ENCODE measurements at places on chromosomes 1 and 21. TPM values are rescaled to one million over a fixed set of nuclear protein-coding genes. Genes with fewer than 3 reads are reported as not detected.

Gene PLPPR5
- total RNA-seq: not detected

Gene ELAVL4
- not detected for total RNA-seq

Gene IFI44
- total RNA-seq: 65.9 TPM

Gene IGSF9
- not detected for total RNA-seq

Gene SNAPIN
- total RNA-seq: 38.2 TPM

Gene CXADR
- 0.50 TPM for total RNA-seq

Gene C1QTNF12
- 2.9 TPM for total RNA-seq

Gene BRINP2
- total RNA-seq: not detected

Gene RNF207
- total RNA-seq: 36.3 TPM
